ENCODE measurements at places on chromosomes 2 and 18. TPM values are rescaled to one million over a fixed set of nuclear protein-coding genes. Genes with fewer than 3 reads are reported as not detected.

Gene CCDC148
- total RNA-seq, result under 0.01 TPM

Gene HDAC4
- total RNA-seq, result 14.1 TPM

Gene MAP4K3
- total RNA-seq, result 24.3 TPM

Gene MAP2
- 4.6 TPM for total RNA-seq

Gene SERPINB12
- not detected for total RNA-seq

Gene MC5R
- total RNA-seq, result not detected

Gene SCN9A
- total RNA-seq, result 1.0 TPM

Gene TRABD2A
- total RNA-seq, result 5.3 TPM

Gene ITGA4
- 58.6 TPM for total RNA-seq

Gene CLEC4F
- total RNA-seq, result not detected

Gene SH3BP4
- total RNA-seq, result 47.0 TPM

Gene KCNG2
- 4.7 TPM for total RNA-seq

Gene LBX2
- total RNA-seq, result 0.64 TPM

Gene SDC1
- total RNA-seq, result 12.1 TPM

Gene KCNK3
- total RNA-seq, result 3.9 TPM

Gene CFAP65
- total RNA-seq, result not detected

Gene CYP1B1
- total RNA-seq, result 177 TPM

Gene MTCL1
- 15.1 TPM for total RNA-seq

Gene KCNS3
- total RNA-seq, result 1.4 TPM

Gene FOXD4L1
- total RNA-seq, result under 0.01 TPM

Gene PDCD1
- not detected for total RNA-seq

Gene OBSL1
- total RNA-seq, result 93.4 TPM

Gene LHCGR
- not detected for total RNA-seq

Gene HOXD11
- not detected for total RNA-seq

Gene CIB4
- not detected for total RNA-seq

Gene REG3A
- total RNA-seq, result not detected

Gene WNT6
- not detected for total RNA-seq

Gene IMPACT
- total RNA-seq, result 22.2 TPM

Gene TMEM37
- total RNA-seq, result 9.8 TPM

Gene KCTD18
- total RNA-seq, result 21.0 TPM

Gene USP40
- 24.6 TPM for total RNA-seq

Gene POMC
- total RNA-seq, result 5.6 TPM

Gene NT5C1B
- total RNA-seq, result not detected

Gene SNED1
- total RNA-seq, result 151 TPM

Gene LYPD1
- total RNA-seq, result 0.64 TPM

All from epithelial cell of alveolus of lung (primary cell).